ENCODE measurements at places on chromosomes 12 and 14.

- DNase-seq, result no peak
Observed at GRCh38 chr12:88706286-88706685, 126.0 kb upstream of the KITLG start.

DNA sequence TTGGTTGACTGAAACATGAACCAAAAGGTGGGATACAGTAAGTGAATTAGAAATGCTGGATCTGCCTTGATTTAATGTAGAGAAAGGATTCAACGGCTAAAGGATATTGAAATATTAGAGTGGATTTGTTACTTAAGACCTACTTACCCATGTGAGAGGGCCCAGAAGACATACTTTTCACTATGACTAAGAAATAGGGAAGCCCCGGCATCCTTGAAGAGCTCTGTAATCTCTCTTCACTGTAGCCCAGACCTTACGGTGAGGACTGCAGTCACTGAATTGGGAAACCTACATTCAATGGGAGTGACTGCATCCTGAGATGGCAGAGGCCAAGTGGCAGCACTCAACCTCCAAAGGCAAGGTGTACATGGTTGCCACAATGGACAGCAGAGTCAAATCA, 52.5 kb downstream of the KANSL2 start:
- no peak for DNase-seq

- no peak for DNase-seq
Observed at GRCh38 chr14:96181186-96182056, 23.2 kb upstream of the BDKRB2 start.

DNA sequence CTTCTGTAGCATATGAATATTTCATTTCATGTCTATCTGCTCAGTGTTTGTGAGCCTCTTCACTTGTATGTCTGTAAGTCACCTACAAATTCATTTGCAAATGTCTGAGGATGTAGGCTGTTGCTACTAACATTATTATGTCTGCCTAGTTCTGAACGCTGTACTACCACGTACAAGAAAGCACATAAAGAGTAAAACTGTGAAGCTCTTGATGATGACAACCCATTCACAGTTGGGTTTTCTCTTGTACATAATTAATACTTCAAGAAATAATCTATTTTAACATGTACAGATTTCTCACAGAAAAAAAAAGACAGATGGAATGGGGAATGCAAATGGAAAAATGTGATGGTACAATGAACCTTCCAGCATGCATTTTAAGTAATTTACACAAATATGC, 64.3 kb upstream of the CPNE8 start:
- DNase-seq, result no peak

DNA sequence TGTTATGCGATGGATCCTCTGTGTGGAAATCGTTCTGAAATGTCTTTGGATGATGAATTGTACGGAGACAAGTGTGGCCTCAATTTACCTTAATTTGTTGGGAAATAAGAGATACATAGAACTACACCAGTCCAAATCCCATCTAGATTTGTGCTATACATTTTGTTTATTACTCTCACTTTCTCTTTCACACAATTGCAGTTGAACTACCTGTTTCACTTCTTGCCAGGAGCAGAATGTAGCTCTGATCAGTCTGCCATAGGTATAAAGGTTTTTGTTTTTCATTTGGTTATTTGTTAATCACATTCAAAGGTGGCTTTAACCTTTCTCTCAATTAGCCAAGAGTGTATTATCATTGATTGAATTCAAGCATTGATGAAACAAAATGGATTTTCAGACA, 268.2 kb downstream of the SNAPC1 start:
- no peak for DNase-seq

- no peak for DNase-seq
Observed at GRCh38 chr12:65948320-65949008, 124.2 kb downstream of the HMGA2 start.

- DNase-seq, result no peak
Observed at GRCh38 chr14:36996133-36996856, 176.1 kb downstream of the SLC25A21 start.

DNA sequence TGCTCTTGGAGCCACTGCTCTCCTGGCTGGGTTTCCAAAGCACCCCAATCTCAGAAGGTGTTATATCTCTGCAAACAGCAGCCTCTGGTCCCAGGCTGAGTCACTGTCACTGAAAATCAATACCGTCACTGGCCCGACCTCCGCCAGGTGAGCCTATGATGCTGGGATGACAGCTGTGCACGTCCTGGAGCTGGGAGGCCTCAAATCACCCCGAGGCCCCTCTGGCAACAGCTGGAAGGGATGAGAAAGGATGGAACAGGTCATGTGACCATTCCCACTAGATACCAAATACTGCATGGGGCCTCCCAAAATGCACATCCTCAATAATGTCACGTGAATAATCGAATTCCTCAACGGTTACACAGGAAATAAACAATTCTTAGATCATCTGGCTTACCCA, 190.8 kb downstream of the TTC7B start:
- no peak for DNase-seq

- DNase-seq, result no peak
Observed at GRCh38 chr14:71472356-71473340, 459.6 kb upstream of the RGS6 start.

DNA sequence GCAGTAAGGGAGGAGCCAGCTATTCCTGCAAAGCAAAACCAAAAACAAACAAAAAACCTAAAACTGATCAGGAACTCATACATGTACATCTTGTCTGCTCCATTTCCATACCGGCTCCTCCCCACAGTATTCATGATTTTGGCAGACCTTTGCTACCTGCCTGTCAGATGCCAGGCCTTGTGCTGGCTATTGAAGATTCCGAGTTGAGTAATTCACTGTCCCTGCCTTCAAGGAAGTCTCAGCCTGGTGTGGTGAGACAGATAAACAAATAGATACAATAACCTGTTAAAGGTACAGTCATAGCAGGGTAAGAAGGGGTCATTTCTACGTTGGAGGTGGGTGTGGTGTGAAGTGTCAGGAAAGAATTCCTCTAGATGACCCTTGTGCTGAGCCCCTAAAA, 42.7 kb downstream of the SUSD6 start:
- no peak for DNase-seq

- DNase-seq, result no peak
Observed at GRCh38 chr14:26598672-26599131, 869 bp upstream of the NOVA1 start.

DNA sequence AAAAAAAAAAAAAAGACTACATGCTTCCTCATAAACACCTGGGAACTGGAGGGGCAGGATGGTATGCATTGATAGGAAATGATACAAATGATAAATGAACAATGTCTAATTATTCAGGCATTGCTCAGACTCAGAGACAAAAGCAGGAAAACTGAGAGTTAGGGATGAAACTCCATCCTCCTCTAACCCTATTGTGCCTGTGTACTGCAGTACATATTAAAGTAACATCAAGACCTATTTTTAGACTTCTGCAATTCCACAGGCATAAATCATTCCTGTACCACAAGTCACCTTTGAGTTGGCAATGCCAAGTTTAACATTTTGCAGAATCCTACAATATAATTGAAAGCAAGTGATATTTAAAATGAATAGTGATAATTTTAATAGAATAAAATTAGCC, 156.5 kb upstream of the USP15 start:
- no peak for DNase-seq

- DNase-seq, result no peak
Observed at GRCh38 chr14:37623426-37623951, 28.1 kb downstream of the TTC6 start.

- DNase-seq, result no peak
Observed at GRCh38 chr12:31984806-31985591, 25.8 kb downstream of the RESF1 start.

- no peak for DNase-seq
Observed at GRCh38 chr14:53412819-53413675, 259.9 kb upstream of the DDHD1 start.

- DNase-seq, result no peak
Observed at GRCh38 chr12:95838125-95838524, 20.6 kb upstream of the SNRPF start.

All from CD4-positive, alpha-beta T cell treated with Interleukin-6 for 4 hours (primary cell).